ENCODE measurements at places on chromosomes 4 and X.
A peak's percentile ranks its signal among the peaks of the same experiment; 100 is the strongest.

DNA sequence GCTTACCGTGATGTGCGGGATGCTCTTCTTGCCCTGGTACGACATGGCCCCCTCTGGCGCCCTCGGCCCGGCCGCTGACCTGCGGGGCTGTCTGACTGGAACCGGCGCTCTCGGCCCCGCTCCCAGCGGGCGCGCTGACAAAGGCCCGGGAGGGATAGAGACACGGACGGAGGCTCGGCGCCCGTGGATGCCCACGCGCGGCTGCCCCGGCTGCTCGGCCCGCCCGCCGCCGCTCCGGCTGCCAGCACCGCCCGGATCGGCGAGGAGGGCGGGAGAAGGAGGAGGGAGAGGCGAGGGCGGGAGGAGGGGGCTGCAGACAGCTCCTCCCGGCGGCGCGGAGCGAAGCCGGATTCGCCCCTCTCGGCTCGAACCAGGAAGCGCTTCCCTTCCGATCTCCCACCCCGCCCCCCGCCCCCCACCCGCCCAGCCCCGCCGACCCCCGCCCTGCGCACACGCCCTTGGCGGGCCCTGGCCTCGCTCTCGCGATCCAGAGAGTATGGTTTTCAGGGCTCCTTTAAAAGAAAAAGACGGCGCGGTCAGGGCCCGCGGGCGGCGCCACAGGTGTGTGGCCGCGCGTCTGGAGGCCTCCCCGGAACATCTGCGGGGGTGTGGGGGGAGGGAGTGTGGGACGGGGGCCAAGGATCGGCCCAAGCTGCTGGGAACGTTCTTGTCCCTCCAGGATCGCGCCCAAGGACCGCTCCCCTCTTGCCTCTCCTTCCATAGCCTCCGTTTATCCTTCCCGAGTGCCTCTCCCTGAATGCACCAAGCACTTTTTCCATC lies 4.5 kb downstream of the CRMP1 start:
- no peak for DNase-seq

GRCh38 chr4:123893011-123893981 lies 496.7 kb downstream of the SPRY1 start:
- peak; percentile 20 for DNase-seq

- no peak for DNase-seq
Observed at GRCh38 chrX:130726661-130727060, 176.3 kb downstream of the ENOX2 start.

GRCh38 chr4:13492747-13493146 lies 8.6 kb upstream of the RAB28 start:
- no peak for DNase-seq

DNA sequence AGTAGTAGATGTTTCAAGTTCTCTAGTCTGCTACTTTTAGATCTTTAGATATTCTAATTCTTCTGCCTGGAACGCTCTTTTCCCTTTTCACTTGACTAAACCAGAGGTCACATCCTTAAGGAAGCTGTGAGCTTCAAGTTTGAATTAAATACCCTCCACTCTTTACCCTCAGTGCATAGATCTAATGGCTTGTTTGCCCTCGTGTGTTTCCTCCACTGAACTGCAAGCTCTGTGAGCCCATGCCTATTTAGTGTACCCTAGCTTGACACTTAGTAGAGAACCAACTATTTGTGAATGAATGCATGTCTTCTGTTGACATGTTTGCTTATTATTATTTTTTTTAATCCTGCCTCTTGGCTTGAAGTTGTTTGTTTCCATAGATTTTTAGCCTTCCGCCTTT lies 138.3 kb downstream of the PDE5A start:
- no peak for DNase-seq

GRCh38 chr4:96366632-96367031 lies 526.7 kb downstream of the PDHA2 start:
- DNase-seq: no peak

GRCh38 chr4:5822619-5823018 lies 70.3 kb downstream of the CRMP1 start:
- DNase-seq: no peak

DNA sequence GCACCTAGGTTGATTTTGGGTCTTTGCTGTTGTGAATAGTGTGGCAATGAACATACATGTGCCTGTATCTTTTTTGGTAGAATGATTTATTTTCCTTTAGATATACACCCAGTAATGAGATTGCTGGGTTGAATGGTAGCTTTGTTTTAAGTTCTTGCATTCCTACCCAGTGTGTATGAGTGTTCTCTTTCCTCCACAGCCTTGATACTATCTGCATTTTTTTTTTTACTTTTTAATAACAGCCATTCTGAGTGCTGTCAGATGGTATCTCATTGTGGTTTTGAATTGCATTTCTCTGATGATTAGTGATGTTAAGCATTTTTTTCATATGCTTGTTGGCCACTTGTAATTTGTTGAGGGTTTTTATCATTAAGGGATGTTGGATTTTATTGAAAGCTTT lies 351.8 kb upstream of the GNPDA2 start:
- DNase-seq: no peak

GRCh38 chr4:57124145-57124544 lies 14.0 kb upstream of the IGFBP7 start:
- no peak for DNase-seq

DNA sequence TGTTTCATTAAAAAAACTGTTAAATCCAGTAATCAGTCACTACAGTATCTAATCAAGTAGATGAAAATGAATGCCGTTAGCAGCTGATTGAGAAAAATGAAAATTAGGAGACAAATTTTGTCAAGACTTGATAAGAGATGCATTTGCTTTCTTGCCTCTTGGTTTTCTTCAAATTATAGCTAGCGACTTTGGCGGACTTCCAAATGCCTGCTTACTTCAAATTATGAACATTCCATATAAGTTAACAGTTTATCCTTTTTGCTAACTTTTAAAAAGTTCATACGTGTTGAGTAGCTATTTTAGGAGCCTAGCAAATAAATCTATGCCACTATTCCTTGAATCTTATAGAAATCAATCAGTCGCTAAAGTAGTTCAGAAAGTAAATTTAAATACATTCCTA lies 58.8 kb downstream of the PPP4R3C start:
- DNase-seq: no peak

DNA sequence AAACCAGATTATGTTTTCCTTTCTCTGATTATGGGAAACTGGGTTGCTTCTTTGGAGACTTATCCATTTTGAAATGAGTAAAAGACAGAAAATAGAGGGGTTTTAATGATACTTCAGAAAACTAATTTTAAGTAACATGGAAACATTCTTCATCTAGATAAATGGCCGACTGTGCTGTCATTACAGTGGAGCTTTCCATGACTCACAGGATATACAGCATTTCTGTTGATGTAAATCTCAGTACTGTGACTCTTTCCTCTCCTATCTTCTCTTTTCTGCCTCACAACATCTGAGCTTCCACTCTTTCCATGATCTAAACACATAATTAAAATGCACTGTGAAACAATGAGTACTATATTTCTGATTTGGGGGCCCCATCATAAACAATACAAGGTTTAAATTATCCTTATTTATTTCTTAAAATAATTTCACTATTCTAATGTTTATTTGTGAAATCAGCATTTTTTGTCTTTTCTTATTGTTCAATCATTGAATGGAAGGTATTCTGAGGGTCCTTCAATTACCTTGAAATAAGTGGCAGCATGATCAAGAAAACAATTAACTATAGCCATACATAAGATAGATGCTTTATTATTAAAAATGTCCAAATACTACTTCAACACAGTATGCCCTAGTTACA lies 19.3 kb downstream of the SEC24D start:
- DNase-seq: no peak

- DNase-seq: no peak
Observed at GRCh38 chr4:65667506-65668041, 2.7 kb downstream of the EPHA5 start.

GRCh38 chr4:76717431-76717830 lies 180.5 kb downstream of the SOWAHB start:
- no peak for DNase-seq

DNA sequence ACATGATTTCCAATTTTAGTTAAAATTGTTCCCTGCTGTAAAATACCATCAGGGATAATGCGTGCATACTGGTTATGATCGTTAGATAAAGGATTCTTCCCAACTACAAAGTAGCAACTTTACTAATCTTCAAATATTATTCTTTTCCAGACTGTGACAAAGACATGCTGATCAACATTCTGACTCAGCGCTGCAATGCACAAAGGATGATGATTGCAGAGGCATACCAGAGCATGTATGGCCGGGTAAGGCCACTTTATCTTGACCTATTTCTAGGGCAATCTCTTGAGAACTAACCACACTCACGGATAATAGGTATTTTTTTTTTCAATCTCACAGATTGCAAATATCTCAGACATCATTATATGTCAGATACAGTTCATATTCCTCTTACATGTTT lies 47.0 kb downstream of the ANXA10 start:
- DNase-seq: no peak

GRCh38 chrX:136666088-136666487 lies 18.1 kb downstream of the CD40LG start:
- DNase-seq: no peak
